ENCODE measurements at places on chromosomes 2 and 18.

- DNase-seq: no peak
These were observed 98.5 kb downstream of the AFF3 start for GRCh38 chr2:100043891-100044255.

- no peak for DNase-seq
These were observed 186.8 kb upstream of the CTAGE1 start for GRCh38 chr18:22604390-22604985.

DNA sequence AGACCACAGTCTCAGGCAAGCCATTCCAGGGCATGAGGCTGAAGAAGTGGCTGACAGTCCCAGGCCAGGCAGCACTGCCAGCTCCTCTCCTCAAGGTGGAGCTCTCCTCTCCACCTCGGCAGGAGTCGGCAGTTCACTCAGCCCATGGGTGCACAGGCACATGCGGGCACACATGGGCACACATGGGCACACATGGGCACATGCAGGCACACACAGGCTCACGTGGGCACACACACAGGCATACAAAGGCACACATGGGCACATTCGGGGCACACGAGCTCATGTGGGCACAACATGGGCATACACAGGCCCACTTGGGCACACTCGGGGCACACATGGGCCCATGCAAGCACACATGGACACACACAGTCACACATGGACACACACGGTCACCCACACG lies 65.3 kb upstream of the TAF1B start:
- no peak for DNase-seq

GRCh38 chr2:220192994-220193753 lies 565.7 kb downstream of the SLC4A3 start:
- DNase-seq: no peak

- no peak for DNase-seq
These were observed 170.2 kb upstream of the TNP1 start for GRCh38 chr2:217030081-217030480.

DNA sequence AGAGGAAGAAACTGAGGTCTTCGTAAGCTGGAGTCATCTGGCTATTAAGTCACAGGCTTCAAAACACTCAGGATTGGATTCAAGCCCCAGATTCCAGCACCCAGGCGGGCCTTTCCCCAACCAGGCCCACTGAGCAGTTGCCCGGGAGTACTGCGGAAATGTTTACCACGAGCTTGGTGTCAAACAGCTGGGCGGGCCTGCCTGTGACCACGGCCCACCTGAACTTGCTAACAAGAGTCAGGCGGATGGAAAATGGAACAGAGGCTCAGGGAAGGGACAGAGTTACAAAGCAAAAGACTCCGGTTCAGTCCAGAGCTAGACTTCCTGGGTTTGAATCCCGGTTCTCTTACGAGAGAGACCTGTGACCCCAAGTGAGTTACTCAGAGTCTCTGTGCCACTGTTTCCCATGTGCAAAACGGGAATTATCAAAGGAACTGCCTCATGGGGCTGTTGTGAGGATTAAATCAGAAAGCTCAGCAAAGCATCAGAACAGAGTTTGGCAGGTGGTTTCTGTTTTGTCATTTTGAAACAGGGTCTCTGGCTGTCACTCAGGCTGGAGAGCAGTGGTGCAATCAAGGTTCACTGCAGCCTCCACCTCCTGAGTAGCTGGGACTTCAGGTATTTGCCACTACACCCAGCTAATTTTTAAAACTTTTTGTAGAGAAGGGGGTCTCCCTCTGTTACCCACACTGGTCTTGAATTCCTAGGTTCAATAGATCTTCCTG lies 49.0 kb upstream of the TFCP2L1 start:
- DNase-seq: no peak

- DNase-seq: no peak
These were observed 99.8 kb upstream of the VWC2L start for GRCh38 chr2:214311031-214311533.

- no peak for DNase-seq
These were observed 82.8 kb downstream of the TEX51 start for GRCh38 chr2:126981476-126981875.

DNA sequence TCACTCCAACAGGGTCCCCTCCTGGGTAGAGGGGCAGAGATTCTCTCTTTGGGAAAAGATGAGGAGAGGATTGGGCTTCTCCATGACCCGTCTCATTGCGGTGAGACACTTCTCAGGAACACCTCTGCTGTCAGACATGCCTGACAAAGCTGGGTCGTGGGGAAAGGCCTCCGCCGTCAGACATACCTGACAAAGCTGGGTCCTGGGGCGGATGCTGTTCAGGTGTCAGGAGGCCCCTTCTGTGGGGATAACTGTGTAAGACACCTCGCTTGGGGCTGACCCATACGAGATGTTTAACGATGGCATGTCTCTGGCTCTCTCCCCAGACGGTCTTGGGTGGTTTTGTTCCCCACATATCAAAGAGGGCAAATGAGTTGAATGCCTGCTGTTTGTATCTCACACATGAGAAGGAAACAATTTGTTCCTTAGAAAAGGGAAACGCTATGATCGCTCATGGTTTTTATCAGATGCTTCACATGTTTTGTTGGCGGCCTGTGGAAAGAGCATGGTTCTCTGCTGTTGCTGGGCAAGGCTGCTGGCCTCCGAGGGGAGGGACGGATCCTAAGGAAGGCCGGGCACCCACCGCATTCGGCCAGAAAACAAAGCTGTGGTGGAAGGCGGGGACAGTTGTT lies 40.8 kb upstream of the PXDN start:
- DNase-seq: no peak

GRCh38 chr2:30866974-30867373 lies 59.7 kb upstream of the CAPN13 start:
- DNase-seq: no peak

- no peak for DNase-seq
These were observed 18.0 kb upstream of the SOS1 start for GRCh38 chr2:39138837-39139211.

DNA sequence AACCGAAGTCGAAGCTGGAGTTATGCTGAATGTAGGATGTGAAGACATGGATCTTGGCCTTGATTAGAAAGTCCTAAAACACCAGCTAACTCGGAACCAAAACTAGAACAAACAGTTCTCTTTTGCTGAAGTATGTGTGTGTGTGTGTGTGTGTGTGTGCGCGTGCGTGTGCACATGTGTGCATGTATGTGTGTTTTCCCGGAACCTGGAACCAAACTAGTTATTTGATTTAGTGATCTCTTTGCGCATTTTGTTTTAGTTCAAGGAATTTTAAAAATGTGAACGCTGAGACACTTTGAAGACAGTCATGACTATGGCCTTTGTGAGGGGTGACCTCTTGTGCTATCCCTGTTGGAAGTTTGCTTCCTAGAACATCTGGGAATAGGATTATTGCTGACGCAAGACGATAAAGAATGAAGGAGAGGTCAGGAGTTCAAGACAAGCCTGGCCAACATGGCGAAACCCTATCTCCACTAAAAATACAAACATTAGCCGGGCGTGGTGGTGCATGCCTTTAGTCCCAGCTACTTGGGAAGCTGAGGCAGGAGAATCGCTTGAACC lies 23.8 kb downstream of the FHL2 start:
- DNase-seq: no peak

GRCh38 chr2:121288454-121289231 lies 3.6 kb upstream of the TFCP2L1 start:
- DNase-seq: no peak

DNA sequence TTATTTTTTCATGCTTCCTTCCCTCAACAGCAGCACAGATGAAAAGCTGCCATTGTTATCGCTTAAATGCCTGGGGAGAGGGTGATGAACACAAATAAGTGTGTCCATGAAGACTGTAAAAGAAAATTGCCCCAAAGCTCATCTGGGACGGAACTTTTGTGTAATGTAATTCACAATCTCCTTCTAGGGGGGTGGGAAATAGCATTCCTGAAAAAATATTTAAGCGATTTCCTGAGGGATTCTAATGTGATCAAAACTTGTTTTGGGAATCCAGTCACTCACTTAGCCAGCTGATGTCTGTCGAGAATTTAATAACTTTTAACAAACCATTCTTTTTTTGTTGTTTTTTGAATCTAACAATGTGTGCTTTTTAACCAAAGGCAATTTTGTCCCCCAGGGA lies 427.9 kb downstream of the PLCL1 start:
- DNase-seq: no peak

GRCh38 chr2:195834836-195835235 lies 177.8 kb downstream of the SLC39A10 start:
- DNase-seq: no peak
